ENCODE measurements at places on chromosomes 6 and 20.

DNA sequence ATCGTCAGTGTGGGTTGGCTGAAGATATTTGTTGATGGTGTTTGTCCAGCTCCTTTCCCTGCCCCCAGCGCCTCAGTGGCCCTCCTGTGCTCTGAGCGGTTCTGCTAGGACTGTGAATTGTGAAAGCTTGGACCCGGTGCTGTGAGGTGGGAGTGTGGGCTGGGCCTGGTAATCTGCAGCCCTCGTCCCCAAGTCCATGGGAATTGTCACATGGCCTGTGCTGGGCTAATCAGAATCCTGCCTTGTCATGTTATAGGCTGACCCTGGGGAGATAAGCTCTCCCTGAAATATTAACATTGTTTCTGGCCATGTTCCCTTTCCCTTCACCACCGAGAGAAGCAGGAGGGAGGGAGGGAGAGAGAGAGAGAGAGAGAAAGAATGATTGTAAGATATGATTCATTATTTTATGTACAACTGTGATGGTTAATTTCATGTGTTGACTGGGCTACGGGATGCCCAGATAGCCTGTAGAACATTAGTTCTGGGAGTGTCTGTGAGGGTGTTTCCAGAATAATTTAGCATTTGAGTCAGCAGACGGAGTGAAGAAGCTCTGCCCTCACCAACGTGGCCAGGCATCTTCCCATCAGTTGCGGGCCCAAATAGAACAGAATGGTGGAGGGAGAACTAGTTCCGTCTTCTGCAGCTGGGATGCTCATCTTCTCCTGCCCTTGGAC is 62.4 kb downstream of the TFAP2C start:
- DNase-seq = no peak

GRCh38 chr6:25675167-25675566 is 23.2 kb downstream of the SCGN start:
- no peak for DNase-seq

DNA sequence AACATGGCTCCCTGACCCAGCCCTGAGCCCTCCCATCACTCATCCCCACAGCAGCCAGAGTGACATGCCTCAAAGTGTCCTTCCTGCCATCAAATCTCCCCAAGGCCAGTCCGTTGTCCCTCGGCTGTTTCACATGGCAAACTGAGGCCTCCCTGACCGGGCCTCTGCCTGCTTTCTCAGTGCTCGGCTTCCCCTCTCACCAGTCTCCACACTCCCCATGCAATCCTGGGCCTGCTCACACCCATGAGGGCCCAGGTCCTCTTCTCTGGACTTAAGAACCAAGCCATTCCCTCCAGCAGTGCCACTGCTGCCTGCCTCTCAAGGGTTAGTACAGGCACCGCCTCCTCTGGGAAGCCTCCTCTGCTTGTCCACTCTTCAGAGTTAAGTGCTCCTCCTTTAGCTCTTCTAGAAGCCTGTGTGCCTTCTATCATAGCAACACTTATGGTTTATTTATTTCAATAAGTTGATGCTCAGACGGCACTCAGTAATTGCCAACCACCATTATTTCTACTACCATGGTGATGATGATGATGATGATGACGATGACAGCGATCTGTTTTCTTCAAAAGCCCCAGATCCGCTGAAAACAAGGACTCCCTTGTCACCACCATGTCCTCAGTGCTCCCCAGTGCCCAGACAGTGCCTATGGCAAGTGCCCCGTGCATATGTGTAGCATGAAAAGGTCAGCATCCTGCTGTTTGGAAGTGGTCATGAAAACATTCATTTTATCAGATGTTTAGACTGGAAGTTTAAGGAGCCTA is 449.0 kb downstream of the CDH26 start:
- no peak for DNase-seq

DNA sequence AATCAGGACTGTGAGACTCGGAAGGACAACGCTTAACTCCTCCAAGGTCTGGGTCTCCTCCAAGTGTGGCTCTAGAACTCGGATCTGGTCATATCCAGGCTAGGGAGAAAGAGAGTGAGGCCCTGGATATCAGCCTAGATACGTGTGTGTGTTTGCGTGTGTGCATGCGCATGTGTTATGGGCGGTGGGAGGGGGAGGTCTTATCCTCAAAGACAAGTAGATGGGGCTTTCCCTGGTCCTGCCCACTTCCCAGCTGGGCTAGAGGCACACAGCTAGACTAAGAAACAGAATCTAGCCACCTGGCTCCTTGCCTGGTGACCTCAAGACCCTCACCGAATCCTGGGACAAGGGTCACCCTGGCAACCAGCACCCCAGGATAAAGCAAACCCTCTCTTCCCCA is 13.2 kb downstream of the CPNE5 start:
- DNase-seq = no peak

DNA sequence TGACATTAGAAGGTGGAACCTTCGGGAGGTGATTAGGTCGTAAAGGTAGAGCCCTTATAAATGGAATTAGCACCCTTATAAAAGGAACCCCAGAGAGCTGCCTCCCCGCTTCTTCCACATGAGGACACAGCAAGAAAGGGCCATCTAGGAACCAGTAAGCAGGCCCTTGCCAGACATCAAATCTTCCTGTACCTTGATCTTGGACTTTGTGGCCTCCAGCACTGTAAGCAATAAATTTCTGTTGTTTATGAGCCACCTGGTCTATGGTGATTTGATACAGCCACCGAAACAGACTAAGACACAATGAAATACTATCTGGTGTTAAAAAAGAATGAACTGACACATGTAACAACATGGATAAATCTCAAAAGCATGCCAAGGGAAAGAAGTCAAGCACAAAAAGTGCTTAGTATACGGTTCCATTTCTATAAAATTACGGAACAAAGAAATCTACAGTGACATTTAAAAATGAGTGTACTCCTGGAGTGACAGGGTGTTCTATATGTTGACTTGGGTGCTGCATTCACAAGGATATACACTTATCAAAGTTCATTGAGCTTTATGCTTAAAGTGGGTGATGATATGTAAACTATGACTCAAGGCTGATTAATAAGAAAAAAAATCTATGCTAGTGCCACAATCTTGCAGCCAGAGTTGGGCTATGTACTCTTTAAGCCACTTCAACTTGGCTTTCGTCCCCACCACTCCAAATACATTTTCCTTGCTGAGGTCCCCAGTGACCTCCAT is 18.4 kb downstream of the SERPINB1 start:
- no peak for DNase-seq

DNA sequence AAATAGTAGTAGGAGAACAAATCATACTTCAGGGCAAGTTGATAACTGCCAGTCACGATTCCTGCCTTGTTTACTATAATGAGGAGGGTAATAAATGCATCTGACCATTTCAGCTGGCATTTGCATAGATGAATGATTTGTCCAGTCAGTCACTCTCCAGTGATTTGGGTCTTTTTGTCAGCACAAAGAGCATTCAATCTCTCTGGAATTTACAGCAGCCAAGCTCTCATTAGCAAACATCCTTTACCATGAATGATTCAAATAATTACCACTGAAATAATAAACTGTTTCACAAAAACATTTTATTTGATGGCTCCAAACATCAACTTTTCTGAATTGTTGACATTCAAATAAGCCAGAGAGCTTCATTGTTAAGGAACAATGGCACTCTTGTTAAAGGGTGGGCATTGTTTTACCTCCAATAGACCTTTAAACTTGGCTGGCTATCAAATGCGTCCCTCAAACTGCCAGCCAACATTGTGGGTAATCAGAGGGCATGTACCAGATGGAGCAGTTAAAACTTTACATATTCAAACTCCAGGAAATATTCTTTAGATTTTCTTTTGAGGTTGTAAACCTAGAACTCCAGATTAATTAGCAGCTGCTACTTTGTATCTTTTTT is 30.0 kb upstream of the FBXL4 start:
- no peak for DNase-seq

DNA sequence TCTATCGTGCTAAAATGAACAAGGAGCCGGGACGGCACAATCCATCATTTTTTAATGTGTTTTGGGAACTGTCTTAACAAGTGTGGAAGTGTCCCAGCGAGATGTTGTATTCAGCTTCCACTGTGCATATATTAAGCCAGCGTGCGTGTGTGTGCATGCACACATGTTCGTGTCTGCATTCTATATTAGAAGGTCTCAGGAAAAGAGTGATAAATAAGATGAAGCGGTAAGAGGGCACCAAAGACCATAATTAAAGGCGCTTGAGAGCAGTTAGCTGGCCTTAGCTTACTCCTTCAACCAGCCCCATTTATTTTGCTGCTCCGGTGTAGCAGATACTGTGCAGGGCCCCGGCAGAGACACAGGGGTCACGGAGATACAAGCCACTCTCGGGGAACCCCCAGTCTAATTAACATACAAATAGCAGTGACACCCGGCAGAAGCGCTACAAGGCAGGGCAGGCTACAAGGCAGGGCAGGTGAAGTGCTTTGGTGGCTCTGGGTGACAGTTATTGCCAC is 206.5 kb upstream of the RREB1 start:
- DNase-seq = no peak

DNA sequence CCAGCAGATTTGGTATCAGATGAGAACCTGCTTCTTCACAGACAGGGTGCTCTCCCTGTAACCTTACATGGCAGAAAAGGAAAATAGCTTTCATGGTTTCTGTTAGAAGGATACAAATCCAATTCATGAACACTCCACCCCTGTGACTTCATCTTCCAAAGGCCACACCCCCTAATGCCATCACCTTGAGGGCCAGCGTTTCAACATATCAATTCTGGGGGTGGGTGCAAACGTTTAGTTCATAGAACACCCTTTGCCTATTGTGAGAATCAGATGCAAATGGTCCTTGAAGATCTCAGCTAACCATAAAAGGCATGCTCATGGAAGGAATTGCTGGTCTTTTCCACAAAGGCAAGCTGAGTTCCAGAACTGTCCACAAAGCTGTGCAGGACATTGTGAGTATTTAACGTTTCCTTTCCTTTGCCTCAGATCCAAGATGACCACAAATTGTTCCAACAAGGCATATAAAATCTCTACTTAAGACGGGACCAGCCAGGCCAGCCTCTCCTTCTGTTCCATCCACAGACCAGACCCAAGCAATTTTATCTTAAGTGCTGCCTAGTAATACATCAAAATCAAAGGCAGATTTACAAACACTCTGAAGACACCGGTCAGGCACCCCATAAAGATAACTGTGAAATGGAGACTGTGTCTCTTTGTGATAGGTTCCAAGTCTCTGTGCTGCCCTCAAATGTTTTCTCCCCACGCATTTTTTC is 34.7 kb upstream of the SSTR4 start:
- no peak for DNase-seq

- no peak for DNase-seq
These were observed 1.6 kb downstream of the SLC22A7 start for GRCh38 chr6:43299338-43300293.

GRCh38 chr20:14223806-14224205 is 113.6 kb downstream of the FLRT3 start:
- DNase-seq = no peak

- no peak for DNase-seq
These were observed 18.4 kb upstream of the NNAT start for GRCh38 chr20:37502654-37503053.

DNA sequence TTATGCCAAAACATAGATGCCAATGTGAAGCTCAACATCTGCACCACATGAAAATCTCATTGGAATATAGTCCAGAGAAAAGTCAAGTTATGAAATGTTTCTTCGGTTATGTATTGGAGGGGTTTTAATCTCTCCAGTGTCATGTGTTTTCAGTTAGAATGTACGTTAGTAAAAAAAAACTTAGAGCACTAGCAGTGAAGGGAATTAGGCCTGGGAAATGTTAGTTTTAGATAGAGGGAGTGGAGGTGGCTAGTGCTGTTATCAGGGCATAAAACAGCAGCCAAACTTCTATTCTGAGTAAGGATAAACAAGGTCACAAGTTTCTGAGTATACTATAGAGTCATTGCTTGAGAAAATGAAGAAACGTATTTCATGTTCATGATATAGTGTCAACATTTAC is 42.9 kb downstream of the HDGFL1 start:
- no peak for DNase-seq

DNA sequence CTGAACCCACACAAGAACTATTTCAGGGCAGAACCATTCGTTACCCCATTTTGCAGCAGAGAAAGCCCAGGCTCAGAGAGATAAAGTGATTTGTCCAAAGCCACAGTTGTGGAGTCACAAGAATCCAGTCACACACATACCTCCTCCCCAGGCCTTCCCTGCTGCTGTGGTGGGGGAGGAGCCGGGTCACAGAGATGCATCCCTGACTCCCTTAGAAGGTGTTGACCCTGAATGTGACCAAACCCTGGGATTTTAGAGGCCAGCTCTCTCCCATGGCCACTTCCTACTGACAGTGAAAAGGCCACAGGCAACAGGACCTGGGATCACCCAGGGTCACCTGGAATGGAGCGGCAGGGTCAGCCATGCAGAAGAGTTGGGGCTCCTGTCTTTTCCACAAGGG is 48.6 kb downstream of the CHMP4B start:
- no peak for DNase-seq

DNA sequence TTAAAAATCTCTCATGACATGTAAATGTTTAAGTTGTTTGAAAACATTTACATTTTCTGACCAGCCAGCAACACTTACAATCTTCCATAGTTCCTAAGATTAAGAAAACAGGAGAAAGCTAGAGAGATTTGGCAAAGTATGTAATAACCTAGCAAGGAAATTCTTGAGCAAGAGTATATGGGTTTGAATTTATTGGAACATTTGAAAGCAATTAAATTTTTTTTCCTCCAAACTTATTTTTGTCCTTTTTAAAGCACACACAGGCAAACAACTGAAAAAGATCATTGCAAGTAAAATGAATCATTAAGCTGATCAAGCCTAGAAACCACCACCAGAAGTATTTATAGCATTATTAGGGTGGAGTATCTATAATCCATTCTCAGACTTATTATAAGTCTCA is 20.1 kb upstream of the ZNF217 start:
- no peak for DNase-seq

GRCh38 chr6:33093855-33094254 is 18.1 kb downstream of the HLA-DPB1 start:
- DNase-seq = no peak

DNA sequence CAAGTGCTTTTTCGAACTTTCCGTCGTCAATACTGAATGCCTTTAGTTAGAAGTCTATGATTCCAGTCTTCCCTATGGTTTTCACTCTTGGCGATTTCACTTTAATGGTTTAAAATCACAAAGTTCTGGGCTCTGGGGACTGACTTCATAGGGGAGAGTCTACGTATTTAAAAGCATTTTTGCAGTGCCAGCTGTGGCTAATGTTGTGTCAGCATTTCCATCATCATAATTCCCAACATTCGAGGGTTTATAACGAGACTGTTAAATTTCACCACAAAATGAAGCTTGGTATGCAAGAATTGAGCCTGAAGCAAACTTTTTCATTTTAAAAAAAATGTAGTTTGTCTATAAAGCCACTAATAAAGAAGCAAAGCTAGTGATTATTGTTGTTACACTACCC is 242.7 kb downstream of the SOX4 start:
- DNase-seq = no peak

- DNase-seq = no peak
These were observed 9.1 kb upstream of the DBNDD2 start for GRCh38 chr20:45399018-45399417.

DNA sequence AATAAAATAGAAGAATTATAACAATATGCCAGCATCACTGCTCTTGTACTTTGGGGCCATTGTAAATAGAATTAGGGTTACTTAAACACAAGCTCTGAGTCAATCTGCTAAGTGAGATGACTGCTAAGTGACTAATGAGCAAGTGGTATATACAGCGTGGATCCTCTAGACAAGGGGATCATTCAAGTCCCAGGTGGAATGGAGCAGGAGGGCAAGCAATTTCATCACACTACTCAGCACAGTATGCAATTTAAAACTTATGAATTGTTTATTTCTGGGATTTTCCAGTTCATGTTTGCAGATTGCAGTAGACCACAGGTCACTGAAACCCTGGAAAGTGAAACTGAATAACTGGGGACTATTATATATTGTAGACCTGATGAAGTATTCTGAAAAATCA is 235.3 kb downstream of the BTBD3 start:
- DNase-seq = no peak

Data from activated CD8-positive, alpha-beta memory T cell treated with anti-CD3 and anti-CD28 coated beads for 4 hours (primary cell).